ENCODE measurements at places on chromosomes 7 and 10. TPM values are rescaled to one million over a fixed set of nuclear protein-coding genes. Genes with fewer than 3 reads are reported as not detected.

The LLCFC1 gene
- total RNA-seq = not detected

The PSPH gene
- 111 TPM for total RNA-seq

The TOMM7 gene
- total RNA-seq = 115 TPM

The NSUN6 gene
- total RNA-seq = 7.1 TPM

The MOGAT3 gene
- total RNA-seq = not detected

The BUB3 gene
- total RNA-seq = 240 TPM

The EN2 gene
- total RNA-seq = not detected

The ZPBP gene
- not detected for total RNA-seq

The PSAP gene
- total RNA-seq = 315 TPM

The TEX36 gene
- total RNA-seq = not detected

The GTF2IRD1 gene
- 19.0 TPM for total RNA-seq

All from bronchus fibroblast of lung (primary cell).